Muscle of back (tissue), 13 donors: ENCODE measurements at places on chromosomes 4 and X. TPM values are rescaled to one million over a fixed set of nuclear protein-coding genes. Genes with fewer than 3 reads are reported as not detected.

- no peak for DNase-seq
These were observed 62.3 kb upstream of the PDE5A start for GRCh38 chr4:119690871-119691270.

DNA sequence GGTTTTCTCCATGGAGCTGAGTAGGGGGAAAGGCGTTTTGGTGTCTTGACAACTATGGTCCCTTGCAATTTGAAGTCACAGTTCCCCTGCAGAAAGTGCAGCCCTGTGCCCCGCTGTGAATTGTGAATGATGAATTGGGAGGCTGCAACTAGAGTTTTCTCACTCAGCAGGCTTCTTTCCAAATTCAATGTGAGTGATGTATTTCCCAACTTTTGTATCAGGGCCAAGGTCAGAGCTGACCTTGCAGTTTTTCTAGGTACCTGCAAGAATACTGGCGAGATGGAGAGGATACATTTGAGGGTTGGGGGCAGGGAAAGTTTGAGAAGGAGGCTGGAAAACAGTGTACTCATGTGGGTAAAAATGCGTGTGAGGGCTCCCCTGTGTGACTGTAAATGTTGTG is 11.7 kb downstream of the PHEX start:
- no peak for DNase-seq

GRCh38 chrX:25531096-25531495 is 515.3 kb upstream of the ARX start:
- no peak for DNase-seq

DNA sequence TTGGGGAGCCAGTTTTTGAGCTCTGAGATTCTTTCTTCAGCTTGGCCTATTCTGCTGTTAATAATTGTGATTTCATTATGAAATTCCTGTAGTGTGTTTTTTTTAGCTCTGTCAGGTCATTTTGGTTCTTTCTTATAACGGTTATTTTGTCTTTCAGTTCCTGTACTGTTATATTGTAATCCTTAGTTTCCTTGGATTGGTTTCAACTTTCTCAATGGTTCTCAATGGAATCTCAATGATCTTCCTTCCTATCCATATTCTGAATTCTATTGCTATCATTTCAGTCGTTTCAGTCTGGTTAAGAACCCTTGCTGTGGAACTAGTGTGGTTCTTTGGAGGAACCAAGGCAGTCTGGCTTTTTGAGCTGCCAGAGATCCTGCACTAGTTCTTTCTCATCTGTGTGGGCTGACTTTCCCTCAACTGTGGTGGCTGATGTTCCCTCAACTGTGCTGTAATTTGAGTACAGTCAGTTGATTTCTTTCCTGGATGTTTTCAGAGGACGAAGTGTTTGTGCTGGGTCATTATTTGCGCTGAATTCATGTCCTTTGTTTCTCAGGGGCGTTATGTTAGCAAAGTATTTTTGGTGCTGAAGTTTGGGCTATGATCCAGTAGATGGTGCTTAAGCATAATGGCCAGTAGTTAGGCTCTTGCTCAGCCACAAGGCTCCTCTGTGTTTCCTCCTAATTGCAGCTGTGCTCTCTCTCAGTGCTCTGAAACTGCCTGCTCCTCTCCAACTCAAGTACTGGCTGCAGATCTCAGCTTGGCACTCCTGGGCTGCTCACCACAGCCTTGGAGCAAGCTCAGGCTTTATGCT is 27.5 kb downstream of the ENPEP start:
- DNase-seq: peak; percentile 66

DNA sequence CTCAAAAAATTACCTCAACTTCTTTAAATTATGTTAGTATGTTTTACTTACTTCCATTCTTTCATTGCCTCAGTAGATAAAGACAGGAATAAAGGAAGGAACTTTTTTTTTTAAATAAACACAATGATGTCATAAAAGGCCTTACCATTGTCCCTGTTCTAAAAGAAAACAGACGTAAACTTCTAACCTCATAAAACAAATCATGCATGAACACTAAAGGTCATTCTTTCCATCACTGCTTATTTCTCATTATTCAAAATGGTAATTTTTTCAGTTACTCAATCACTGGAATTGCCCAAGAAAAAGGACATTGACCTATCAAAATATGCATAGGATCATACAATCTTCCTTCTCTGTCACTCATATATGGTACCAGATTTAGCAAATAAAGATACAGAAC is 32.2 kb upstream of the ARMCX2 start:
- no peak for DNase-seq

DNA sequence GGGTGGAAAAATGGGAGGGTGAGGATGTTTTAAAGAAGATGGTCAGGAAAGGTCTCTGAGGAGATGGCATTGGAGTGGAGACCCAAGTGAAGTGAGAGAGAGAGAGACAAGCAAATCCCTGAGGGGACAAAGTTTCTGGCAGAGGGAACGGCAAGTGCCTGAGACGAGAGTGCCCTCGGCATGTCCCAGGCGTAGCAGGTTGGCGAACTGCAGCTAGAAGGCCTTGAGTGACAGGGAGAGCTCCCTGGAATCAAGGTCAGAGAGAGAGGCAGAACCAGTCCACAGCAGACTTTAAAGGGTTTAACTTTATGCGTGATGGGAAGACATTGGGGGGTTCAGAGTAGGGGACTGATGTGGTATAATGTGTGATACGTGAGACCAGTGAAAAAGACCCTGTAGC is 150.2 kb upstream of the HAND2 start:
- DNase-seq: no peak

DNA sequence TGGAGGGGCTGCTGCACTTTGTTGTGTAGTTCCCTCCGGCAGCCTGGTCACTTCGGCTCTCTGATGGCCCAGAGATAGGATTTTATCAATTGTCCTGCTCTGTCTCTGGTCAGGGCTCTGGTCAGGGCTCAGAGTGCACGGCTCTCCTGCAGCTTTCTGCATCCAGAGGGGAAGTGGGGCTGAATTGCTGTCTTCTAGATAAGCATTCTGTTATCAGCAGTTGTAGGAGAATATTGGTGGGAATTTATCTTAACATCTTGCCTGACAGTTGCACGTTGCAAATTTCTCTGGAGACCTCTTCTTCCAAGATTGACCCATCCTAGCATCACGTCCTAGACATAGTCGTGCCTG is 62.8 kb downstream of the FAM193A start:
- no peak for DNase-seq

DNA sequence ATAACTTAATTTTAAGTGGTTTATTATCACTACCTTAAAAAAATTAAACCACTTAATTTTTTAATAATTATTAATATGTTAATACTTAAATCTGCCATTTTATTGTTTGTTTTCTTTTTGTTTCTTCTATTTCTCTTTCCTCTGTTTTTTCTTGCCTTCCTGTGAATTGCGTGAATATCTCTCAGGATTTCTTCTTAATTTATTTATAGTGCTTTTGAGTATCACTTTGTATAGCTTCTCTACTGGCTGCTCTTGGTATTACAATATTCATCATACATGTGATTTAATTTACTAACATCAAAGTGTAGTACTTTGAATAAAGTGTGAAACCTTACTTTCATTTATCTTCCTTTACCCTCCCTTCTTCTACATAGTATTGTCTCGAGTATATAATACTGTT is 349.5 kb upstream of the CPXCR1 start:
- DNase-seq: no peak

DNA sequence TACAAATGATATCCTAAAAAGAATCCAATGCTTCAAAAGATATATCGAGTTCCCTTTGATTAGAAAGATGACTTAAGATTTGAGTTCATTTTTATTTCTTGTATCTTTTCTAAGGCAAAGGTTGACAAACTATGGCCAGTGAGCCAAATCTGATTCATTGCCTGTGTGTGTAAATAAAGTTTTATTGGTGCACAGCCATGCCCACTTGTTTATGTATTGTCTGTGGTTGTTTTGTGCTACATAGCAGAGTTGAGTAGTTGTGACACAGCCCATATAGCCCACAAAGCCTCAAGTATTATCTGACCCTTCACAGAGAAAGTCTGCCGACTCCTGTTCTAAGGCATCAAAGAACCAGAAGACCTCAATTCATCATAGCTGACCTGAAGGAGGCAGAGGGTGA is 32.2 kb upstream of the EIF1AX start:
- DNase-seq: no peak

- no peak for DNase-seq
These were observed 7.5 kb upstream of the SPINK2 start for GRCh38 chr4:56828784-56829535.

DNA sequence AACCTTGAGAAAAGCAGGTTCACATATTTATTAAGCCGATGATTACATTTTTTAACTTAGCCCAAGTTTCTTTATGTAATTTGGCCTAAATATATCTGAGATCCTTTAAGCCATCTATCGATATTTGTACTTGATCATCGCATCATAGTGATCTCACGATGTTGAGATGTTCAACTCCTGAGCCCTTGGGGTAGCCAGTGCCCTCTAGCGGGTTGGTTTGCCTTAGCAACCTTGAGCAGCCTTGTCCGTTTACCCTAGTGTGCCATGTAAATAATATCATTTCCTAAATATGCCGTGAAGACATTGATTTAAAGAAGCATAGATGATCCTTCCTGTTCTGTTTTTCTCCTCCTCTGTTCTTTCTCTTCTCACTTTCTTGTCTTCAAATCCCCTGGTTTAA is 432.2 kb downstream of the RPA4 start:
- no peak for DNase-seq

- no peak for DNase-seq
These were observed 112.1 kb upstream of the LDB2 start for GRCh38 chr4:17010426-17011087.

GRCh38 chr4:46844325-46844917 is 64.6 kb downstream of the COX7B2 start:
- DNase-seq: peak; percentile 35

- DNase-seq: no peak
These were observed 49.3 kb upstream of the EOLA2 start for GRCh38 chrX:149987613-149988012.

- DNase-seq: no peak
These were observed 263.6 kb downstream of the HS3ST1 start for GRCh38 chr4:11165052-11165451.

- peak; percentile 55 for DNase-seq
These were observed 189.1 kb upstream of the C1QTNF7 start for GRCh38 chr4:15238720-15239119.

GRCh38 chrX:153884136-153884535 is 1.8 kb downstream of the L1CAM start:
- no peak for DNase-seq

GRCh38 chr4:76246025-76246424 is 5.5 kb upstream of the FAM47E start:
- no peak for DNase-seq

DNA sequence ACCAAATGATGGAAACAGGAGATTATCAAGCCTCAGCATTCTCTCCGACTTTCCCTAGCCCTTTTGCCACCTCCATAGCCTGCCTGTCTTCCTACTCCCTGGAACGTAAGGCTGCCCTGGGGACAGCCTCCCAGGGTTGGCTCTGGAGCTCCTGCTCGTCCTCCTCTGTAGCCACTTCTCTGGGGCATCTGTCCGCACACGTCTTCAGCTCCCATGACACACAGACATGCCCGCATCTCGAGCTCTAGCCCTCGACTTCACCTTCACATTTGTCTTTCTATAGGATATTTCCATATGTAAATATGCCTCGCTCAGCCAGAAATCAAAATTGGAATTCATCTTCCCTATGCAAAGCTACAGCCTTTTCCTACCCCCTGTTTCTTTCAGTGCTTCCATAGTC is 67.7 kb downstream of the TSC22D3 start:
- no peak for DNase-seq

DNA sequence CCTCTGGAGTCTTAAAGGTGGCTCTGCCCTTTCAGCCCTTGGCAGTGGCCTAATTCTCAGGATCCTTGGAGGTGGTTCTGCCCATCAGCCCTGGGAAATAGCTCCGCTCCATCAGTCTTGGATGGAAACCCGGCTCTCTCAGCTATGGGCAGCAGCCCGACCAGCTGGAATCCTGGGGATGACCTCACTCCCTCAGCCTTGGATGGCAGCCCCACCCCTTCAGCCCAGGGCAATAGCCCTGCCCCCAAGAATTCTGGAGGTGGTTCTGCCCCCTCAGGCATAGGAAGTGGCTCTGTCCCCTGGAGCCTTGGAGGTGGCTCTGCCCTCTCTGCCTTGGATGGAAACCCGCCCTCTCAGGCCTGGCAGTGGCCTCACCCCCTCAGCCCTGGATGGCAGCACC is 127.7 kb downstream of the RBMX2 start:
- DNase-seq: no peak

- DNase-seq: peak; percentile 87
These were observed 492 bp upstream of the SLIT2 start for GRCh38 chr4:20251031-20251795.

GRCh38 chrX:17520016-17520615 is 145.1 kb downstream of the NHS start:
- peak; percentile 65 for DNase-seq

GRCh38 chr4:185998791-185999190 is 70.2 kb upstream of the TLR3 start:
- no peak for DNase-seq

DNA sequence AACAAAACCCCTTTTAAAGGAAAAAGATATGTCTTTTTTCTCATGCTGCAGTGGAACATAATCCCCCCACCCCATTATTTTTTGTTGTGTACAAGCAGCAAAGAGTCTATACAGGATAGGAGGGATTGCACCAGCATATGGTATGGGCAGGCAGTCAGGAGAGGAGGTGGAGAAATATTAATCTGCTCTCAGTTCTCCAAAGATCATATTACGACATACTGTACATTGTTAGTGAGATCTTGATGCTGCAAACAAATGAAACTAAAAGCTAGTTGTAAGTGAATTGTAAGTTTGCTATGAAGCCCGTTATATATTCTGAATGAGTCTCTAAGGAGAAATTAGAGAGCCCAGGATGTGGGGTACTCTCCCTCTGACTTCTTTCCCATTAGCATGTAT is 75.3 kb downstream of the RAPGEF2 start:
- no peak for DNase-seq

- DNase-seq: no peak
These were observed 102.4 kb upstream of the TBL1X start for GRCh38 chrX:9362363-9362928.

DNA sequence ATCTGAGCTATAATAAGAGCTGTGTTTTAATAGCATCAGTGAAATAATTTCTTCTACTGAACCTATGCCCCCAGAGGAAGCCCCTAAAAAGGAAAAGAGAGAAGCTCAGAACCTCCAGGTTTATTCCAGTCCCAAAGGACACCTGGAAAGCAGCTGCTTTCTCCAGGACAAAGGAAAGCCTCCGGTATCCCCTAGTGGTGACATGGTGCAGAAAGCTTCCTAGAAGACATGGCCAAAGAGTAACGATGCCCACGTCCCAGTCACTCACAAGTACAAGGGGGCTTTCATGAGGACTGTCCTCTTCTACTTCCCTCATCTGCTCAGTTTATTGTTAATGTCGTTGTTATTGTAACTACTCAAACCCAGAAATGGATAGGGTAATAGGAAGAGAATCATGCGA is 343.9 kb downstream of the UNC5C start:
- no peak for DNase-seq

- no peak for DNase-seq
These were observed 88.5 kb upstream of the NOCT start for GRCh38 chr4:138927072-138927471.

The MYOZ2 gene
- polyA plus RNA-seq: 385 TPM

The UGT2B10 gene
- polyA plus RNA-seq: not detected

The SHROOM3 gene
- polyA plus RNA-seq: 19.9 TPM

The TNIP2 gene
- 11.7 TPM for polyA plus RNA-seq

The AFF2 gene
- polyA plus RNA-seq: 1.2 TPM

The LPAR4 gene
- polyA plus RNA-seq: 44.0 TPM

The HS3ST1 gene
- polyA plus RNA-seq: 0.81 TPM

The XAGE1A gene
- polyA plus RNA-seq: not detected

The SFRP2 gene
- 29.5 TPM for polyA plus RNA-seq

The NCAPG gene
- 12.9 TPM for polyA plus RNA-seq

The ADGRG4 gene
- 0.05 TPM for polyA plus RNA-seq

The IL3RA gene
- 25.0 TPM for polyA plus RNA-seq

The UGT2B11 gene
- not detected for polyA plus RNA-seq

The RS1 gene
- not detected for polyA plus RNA-seq

The CCNB3 gene
- 1.1 TPM for polyA plus RNA-seq

The CFI gene
- 7.3 TPM for polyA plus RNA-seq

The ADH1A gene
- 0.60 TPM for polyA plus RNA-seq

The IL1RAPL1 gene
- 0.65 TPM for polyA plus RNA-seq
